NCI-H748 treated with DMSO at 0.1 percent for 48 hours (cell line): ENCODE measurements at places on chromosomes 6 and 20.

- no peak for DNase-seq
Observed at GRCh38 chr20:8972963-8973705, 95.8 kb upstream of the PLCB4 start.

DNA sequence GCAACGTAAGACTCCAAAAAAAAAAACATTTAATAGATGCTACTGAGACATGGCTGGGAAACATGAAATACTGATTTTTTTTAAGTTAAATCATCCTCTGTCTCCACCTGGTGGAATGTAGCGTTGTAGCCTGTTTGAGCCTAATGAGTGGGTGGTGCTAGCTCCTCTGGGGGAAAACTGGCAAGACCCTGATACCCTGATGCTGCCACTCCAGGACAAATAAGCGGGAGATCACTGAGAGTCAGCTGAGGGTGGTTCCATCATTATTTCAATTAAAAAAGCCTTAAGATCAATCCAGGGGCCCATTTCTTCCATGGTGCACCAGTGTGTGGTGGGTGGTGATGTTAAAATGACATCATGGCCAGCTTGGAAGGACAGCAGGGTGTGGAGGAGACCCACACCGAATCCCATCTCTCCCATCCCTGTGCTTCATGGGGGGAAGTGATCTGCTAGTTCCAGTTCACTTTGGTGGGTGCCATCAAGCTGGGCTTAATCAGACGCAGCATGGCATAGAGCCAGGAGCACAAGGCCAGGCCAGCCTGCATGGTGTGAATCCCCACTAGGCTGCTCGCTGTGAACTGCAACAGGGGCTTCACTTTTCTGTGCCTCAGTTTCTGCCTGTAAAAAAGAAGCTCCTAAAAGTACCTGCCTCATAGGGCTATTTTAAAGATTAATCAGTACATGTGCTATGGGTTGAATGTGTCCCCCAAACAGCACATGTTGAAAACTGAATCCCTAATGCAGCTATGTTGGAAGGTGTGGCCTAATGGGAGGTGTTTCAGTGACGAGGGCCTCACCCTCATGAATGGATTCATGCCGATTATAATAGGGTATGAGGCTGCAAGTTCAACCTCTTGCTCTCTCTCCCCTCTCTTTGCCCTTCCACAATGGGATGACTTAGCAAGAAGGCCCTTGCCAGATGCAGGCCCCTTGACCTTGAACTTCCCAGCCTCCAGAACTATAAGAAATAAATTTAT lies 13.0 kb upstream of the MRPS10 start:
- DNase-seq, result no peak

DNA sequence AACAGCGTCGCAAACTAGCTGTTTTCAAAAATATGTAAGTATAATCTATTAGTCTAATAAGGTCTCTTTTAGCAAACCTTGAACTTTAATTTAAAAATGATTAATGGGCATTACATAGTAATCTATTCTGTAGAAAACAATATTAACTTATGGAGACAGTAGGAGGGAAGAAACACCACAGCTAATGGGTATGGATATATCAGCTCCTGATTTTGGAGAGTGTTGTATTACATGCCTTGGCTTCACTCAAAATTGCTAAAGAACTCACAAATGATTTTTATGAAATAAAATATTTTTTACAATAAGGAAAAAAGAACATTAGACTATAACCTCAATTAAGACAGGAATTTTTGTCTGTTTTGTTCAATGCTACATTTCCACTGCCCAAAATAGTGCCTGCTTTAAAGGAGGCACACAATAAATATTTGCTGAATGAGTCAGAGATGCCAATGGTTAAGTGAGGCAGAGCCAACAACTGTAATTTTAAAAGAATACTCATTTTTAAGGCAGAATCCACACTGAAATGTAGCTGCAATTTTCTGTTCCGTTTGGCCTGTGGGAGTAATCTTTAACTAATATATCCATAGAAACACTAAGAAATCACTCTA lies 15.7 kb downstream of the ATG5 start:
- no peak for DNase-seq

DNA sequence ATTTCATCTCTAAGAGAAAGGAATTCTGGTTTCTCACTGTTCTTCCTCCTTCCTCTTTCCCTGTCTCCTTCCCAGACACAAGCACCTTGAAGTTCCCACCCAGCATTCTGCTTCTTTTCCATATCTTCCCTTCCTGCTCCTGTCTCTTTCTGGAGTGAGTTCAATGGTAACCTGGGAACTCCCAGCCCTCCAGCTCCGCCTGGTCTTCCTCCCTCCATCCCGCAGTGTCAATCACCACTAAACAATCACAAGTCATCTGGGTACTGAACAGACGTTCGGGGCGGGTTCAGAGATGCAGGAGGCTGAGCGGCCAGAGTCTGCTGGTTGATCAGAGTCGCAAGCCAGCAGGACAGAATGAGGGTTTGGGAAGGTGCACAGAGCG lies 7.7 kb downstream of the TTBK1 start:
- no peak for DNase-seq

- peak; percentile 75 for DNase-seq
Observed at GRCh38 chr6:29965873-29966601, 23.7 kb downstream of the HLA-A start.

DNA sequence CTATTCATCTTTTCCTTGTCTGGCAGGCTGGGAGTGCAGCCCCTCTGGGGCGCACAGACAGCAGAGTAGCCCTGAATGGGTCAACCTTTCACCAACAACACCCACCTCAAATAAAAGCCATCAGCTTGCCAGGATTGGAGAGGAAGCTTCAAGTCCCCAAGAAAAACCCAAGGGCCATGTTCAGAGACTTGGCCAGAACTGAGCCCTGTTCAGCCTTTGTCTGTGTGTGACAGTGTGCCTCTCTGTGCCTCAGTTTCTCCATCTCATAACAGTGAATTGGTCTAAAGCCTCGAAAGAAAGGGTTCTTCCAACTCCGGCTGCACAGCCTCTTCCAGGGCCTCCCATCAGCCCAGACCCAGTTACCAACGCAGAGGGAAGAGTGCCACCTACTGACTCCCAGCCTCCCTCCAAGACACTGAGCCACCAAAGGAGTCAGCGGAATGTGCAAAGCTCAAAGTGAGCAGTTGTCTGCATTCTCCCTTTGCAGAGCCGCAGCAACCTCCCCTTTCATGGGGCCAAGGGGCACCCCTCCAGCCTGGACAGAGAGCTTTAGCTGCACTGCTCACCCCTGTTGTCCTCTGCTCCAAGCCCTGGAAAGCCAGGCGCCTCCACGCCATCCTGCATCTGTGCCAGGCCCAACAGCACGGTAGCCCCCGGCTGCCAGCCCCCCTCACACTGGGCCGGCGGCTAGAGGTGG lies 82.7 kb upstream of the TOP1 start:
- DNase-seq, result peak; percentile 4

DNA sequence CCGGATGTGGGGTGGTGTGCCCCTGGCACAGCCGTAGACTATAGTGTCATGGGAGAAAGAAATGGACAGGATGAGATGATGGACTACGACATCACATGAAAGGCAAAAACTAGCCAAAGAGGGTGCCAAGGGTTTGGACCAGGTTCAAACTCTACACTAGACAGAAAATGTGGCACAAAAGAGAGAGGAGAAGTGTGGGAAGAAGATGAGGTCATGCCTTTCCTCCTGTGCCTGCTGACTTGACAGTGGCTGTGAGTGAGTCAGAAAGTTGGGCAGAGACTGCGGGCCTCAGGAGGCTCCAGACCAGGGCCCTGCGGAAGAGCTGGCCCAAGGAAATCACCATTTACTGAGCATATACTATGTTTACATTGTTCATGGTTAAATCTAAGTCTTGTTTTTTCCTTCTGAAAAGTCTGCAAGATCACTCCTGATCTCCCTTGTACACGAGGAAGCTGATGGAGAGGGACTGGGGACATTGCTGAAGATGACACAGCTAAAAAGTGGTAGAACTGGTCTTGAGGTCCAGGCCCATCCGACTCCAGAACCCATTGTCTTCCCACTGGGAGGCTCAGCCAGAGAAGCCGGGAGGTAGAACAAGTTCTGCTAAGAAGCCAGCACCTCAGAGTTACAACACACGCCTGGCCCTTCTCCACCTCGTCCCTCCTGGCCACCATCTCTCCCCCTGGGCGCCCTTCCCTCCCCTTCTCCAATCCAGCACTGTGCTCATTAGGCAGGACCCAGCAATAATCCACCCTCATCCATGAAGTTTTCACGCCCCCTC lies 35.6 kb downstream of the CNKSR3 start:
- DNase-seq, result no peak

DNA sequence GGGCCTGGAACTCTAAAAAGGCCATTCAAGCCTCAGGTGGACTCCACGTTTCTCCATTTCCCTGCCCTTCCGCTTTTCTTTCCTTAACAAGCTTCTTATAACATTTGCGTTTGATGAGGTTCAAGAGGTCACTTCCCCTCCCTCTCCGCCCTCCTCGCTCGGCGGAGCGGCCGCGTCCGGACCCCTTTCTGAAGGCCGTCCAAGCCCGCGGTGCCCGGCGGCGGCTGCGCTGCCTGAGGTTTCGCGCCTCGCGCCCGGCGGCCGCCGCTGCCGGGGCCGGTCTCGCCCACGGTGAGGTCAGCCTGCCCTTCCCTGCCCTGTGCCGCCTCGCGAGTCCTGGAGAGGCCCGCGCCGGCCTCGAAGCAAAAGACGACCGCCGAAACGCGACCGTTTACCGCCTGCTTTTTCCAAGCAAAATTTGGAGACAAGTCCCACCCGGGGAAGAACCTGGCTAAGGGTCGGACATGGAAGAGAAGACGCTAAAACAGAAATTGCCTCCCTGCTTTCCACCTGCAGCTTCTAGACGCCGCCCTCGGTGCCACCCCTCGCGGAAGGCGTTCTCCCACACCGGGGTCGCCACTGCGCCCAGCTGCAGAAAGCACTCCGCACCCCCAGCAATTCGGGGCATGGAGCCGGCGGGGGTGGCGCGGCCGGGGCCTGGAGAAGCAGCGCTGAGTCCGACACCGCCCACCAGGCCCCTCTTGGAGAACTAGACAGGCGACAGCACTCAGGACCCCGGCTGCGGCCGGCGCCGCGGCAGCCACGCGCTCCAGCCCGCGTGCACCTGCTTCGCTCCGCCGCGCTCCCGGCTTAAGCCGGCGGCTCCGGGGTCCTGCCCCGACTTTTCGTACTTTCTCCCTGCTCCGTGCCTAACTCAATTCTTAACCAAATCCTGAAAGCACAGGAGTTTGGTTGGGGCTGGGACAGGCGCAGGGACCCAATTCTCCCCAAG lies 11.0 kb upstream of the FOXF2 start:
- DNase-seq, result no peak

- DNase-seq, result peak; percentile 47
Observed at GRCh38 chr6:159693894-159694545, 979 bp upstream of the SOD2 start.

GRCh38 chr6:113779656-113780055 lies 77.5 kb upstream of the MARCKS start:
- DNase-seq, result no peak

DNA sequence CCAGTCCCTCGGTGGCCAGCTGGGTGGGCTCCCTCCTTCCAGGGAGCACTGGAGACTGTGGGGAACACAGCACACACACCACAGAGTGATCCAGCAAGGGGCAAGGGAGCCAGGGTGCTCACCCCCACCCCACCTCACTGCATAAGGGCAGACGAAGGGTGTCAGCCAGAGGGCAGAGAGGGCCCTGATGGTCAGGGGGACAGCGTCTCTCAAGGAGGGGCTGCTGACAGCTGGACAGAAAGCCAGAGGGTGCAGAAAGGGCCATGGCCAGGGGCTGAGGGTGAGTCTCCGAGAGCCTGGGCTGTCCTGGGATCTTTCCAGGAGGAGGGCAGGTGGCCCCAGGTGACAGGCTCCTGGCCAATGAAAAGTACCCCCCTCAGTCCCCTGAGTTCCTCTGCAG lies 73.4 kb upstream of the PMEPA1 start:
- DNase-seq, result no peak
